ENCODE measurements at places on chromosomes 1 and 21.

- DNase-seq, result no peak
These were observed 42.8 kb downstream of the DISP3 start for GRCh38 chr1:11521582-11522399.

GRCh38 chr1:226639631-226640061 is 91.1 kb downstream of the STUM start:
- DNase-seq, result no peak

DNA sequence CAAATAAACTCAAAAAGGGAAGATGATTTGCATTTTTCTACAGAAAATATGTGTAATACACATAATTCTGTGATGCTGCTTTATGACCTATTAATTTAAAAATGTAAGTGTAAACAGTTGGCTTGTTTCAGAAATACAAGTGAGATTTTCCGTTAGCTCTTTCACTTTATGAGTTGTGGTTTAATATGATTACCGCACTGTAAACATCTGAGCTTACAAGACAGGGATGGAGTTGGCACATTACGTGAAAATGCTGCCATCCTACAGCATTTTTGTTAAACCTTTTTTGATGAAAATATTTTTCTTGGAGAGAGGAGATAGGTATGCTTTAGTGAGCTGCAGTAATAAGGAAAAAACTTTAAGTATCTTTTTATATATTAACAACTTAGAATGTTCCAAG is 426.8 kb upstream of the ADAMTS5 start:
- no peak for DNase-seq

DNA sequence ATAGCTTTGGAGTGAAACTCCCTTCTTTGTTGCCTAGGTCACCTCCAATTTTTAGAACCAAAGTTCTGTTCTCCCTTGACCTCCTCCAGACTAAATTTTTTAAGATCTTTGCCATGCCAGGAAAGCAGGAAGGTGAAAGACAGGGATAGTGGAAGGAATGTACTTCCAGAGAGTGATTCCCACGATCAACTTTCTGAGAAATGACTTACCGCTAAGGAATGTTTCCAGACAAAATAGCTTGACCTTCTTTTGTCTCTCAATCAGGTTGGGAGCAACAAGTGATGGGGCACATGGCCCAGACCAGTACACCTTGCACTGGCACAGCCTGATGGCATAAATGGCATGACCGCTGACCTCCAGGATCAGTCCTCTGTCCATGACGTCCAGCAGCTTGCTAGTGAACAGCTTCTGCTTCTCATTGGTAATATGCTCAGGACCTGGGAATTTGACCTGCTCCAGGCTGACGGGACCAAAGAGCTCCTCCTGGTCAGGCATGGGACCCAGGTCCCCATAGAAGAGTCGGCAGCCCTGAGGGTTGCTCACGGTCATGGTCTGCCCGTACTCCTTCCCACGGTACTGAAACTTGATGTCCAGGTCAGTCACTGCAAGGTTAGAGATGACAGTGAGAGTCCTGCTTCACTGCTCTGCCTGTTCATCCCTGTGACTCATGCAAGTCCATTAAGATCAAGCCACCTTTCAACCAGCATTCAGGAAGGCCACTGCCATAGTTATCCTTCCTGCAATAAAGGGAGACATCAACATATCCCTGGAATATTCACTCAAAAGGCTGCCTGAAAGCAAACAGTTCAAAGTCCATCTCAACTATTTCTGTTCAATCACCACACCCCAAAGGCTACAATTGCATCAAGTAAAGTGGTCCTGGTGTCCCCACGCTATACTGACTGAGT is 6.2 kb upstream of the C1orf74 start:
- DNase-seq, result peak; percentile 23

- no peak for DNase-seq
These were observed 144.5 kb upstream of the L1TD1 start for GRCh38 chr1:62050165-62050564.

DNA sequence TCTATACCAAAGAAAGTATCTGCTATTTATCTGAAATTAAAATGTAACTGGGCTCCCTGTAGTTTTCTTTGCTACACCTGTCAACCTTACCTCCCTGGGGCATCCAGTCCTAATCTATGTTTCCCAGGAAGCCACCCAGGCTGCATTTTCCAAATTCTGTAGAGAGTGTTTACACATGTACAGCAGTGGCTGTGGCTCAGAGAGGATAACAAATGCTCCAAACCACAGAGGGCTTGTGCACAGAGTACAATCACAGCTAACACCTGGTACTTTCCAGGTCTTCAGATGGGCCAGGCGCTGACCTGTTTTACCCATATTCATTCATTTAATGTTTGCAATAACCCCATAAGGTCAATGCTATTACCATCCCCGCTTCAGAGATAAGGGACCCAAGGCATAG is 146.5 kb upstream of the TNR start:
- DNase-seq, result no peak

GRCh38 chr1:169094897-169095569 is 11.5 kb upstream of the ATP1B1 start:
- no peak for DNase-seq

- no peak for DNase-seq
These were observed 130.5 kb downstream of the RABGAP1L start for GRCh38 chr1:174289644-174290310.

DNA sequence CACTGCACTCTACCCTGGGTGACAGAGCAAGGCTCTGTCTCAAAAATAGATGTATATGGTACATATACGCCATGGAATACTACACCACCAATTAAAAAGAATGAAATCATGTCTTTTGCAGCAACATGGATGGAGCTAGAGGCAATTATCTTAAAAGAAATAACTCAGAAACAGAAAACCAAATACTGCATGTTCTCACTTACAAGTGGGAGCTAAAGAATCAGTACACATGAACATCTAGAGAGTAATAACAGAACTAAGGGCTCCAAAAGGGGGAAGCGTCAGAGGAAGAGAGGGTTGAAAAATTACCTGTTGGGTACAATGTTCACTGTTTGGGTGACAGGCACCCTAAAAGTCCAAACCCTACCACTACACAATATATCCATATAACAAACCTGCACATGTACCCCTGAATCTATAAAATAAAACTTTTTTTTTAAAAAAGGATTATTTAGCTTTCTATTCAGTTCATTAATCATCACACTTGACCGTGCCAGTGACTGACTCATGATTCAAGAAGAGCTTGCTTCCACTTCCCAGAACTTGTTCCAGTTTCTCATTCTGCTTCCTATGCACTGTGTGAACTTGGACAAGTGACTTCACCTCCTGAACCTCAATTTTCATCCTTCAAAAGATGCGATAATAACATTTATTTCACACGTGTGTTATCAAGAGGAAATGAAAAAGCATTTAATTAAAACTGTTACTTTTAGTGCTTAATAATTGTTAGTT is 109.6 kb downstream of the PLPP3 start:
- no peak for DNase-seq

DNA sequence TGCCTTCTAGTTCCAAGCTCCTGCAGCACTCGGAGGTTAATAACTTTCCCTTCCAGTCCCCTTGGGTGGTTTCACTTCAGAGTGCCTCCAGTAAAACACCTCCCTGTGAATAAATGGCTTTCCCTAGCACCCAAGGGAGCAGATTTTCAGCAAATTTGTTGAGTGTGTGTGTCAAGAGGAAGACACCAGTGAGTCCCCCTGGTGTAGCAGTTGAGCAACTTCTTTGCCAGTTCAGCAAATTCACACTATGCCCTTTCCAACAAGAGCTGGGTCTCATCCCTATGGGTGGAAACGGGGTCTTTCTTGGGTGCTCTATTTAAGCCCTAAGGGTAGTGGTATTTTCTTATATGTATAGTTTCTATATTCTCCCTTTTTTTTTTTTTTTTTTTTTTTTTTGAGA is 806 bp upstream of the AADACL4 start:
- DNase-seq, result no peak

DNA sequence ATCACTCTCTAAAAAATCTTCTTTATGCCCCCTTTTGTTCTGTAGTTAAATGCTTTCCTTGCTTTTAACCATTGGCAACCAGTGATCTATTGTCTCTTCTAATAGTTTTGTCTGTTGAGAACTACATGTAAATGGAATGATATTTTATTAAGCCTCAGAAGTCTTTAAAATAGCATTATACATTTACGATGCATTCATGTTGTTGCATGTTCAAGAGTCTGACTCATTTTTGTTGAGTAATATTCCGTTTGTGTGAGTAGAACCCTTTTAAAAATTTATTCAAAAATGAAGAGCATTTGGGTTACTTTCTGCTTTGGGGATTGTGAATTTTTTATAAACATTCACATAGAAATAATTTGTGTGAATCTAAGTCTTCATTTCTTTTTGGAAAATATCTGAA is 1352.9 kb downstream of the NCAM2 start:
- no peak for DNase-seq

Measured in Caki2 (cell line).